Kidney epithelial cell (primary cell): ENCODE measurements at places on chromosomes 4 and X. TPM values are rescaled to one million over a fixed set of nuclear protein-coding genes. Genes with fewer than 3 reads are reported as not detected.

The HSFX4 gene
- total RNA-seq = not detected in 2 replicates

The RPL10 gene
- total RNA-seq = 8,307 and 11,298 TPM in 2 replicates

GRCh38 chrX:147917700-147918695 lies 6.3 kb downstream of the FMR1 start:
- DNase-seq = no peak

DNA sequence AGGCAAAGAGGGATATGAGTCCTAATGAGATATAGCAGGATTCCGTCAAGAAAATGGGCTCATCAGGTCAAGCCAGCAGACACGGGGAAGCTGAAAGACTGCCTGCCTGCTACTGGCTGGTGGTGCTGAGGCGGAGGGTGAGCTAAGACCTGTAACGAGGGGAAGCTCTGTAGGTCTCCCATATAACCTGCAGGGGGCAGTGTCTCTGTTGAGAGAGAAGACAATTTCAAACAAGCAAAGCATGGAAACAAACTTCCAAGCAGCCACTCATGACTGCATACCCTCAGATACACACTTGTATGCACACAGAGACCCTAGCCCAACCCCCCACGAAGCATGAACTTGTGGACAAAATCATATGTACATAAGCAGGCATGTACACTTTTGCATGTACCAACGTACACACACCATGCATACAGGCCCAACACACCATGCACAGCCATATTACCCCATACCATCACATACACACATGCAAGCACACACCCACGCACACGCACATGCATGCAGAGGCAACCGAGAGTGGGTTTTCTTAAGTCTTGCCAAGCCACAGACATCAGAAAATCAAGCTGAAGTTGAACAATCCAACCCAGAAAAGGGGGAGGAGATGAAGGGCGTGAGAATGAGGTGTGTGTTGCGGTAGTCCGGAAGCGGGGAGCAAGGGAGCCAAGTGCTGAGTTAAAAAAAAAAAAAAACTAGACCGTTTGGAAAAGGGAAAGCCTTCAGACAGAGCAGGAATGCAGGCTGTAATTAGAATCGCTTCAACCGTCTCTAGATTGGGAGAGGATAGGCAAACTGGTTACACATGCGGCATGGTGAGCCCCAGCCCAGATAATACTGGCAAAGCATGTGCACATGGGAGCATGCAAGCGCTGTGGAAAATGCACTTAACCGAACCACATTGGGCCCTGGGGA lies 71.0 kb downstream of the PJA1 start:
- DNase-seq = no peak

GRCh38 chr4:57182132-57182874 lies 72.1 kb upstream of the IGFBP7 start:
- no peak for DNase-seq

The PDZD4 gene
- total RNA-seq = 0.68 and 1.8 TPM in 2 replicates

The CCKAR gene
- total RNA-seq = 0.04 TPM in 1 of 2 replicates, not detected in the other

GRCh38 chr4:99893839-99894160 lies 427 bp downstream of the LAMTOR3 start:
- no peak for DNase-seq
